ENCODE measurements at places on chromosomes 16 and 17.

DNA sequence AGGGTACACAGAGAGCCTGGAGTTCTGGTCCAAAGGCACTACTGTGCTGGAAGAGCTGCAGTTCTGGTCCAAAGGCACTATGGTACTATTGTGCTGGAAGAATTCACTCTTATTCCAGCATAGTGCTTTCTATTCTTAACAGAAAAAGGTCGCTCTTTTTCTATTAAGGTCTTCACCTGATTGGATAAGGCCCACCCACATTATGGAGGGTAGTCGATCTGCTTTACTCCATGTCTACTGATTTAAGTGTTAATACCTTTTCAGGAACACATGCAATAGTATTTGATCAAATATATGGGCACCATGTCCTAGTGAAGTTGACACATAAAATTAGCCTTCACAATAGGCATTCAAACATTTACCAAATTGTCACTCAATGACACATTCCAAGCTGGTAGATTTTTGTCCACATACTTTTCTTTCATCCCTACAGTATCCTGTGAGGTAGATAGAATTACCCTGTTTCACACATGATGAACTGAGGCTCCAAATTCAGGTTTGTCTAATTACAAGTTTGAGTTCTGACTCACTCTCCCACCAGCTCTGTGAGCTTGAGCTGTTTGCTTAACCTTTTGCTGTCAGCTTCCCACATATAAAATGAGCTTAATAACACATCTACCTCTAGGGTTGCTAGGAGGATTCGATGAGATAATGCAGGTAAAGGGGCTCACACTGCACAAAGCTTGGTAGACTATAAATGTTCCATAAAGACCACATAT, 129.9 kb downstream of the AIPL1 start:
- no peak for DNase-seq
- H3K27ac ChIP-seq: no peak overlapping the region
- H3K4me3 ChIP-seq: no peak overlapping the region
- H3K36me3 ChIP-seq: no peaks in the 10 kb centered on the region
- H3K27me3 ChIP-seq: no peaks in the 10 kb centered on the region
- H3K4me1 ChIP-seq: no peaks in the 10 kb centered on the region

GRCh38 chr17:69434164-69434579, 19.7 kb downstream of the MAP2K6 start:
- no peak overlapping the region for H3K4me3 ChIP-seq
- no peak overlapping the region for H3K27ac ChIP-seq
- DNase-seq: no peak
- H3K4me1 ChIP-seq: peaks cover 9% of the 10 kb centered on the region
- H3K36me3 ChIP-seq: no peaks in the 10 kb centered on the region
- H3K27me3 ChIP-seq: no peaks in the 10 kb centered on the region

GRCh38 chr17:40479754-40480480, 21.5 kb downstream of the TNS4 start:
- DNase-seq: no peak
- no peaks in the 10 kb centered on the region for H3K36me3 ChIP-seq
- H3K27ac ChIP-seq: no peak overlapping the region
- H3K27me3 ChIP-seq: no peaks in the 10 kb centered on the region
- no peak overlapping the region for H3K4me3 ChIP-seq
- H3K4me1 ChIP-seq: peaks cover 30% of the 10 kb centered on the region

GRCh38 chr16:75088934-75089333, 27.6 kb downstream of the LDHD start:
- peak overlapping the region; percentile 84 for H3K27ac ChIP-seq
- H3K4me3 ChIP-seq: no peak overlapping the region
- H3K4me1 ChIP-seq: peaks cover 49% of the 10 kb centered on the region
- no peaks in the 10 kb centered on the region for H3K27me3 ChIP-seq
- H3K36me3 ChIP-seq: peaks cover 5% of the 10 kb centered on the region
- DNase-seq: no peak

DNA sequence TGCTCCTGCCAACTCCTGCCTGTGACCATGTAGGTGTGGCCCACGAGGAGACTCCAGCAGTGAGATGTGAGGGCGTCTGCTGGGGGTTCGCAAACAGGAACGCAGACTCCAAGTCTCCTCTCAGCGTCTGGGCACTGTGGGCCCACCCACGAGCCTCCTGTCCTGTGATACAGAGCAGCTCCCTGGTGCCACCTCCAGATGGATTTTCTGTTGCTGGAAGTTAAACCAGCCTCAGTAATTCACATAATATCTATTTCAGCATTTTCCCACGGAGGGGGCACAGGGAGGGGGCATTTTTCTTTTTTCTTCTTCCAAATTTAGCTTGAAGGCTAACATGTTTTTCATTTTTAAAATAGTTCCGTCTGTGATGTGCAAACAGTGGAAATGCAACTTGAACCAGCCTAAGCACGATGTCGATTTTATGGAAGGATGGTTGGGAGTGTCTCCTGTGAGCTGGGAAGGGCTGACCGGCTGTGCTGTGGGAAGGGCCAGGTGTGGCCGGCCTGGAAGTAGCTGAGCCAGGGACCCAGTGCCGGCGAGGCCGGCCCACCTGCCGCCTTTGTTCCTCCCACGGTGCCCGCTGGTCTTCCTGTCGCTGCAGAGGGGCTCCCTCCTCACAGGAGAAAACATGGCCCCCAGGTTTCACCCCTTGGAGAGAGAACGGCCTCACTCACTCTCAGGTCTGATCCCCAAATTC, 3.9 kb upstream of the RAB40B start:
- H3K4me3 ChIP-seq: no peak overlapping the region
- no peaks in the 10 kb centered on the region for H3K36me3 ChIP-seq
- peaks cover 14% of the 10 kb centered on the region for H3K4me1 ChIP-seq
- DNase-seq: no peak
- H3K27ac ChIP-seq: no peak overlapping the region

DNA sequence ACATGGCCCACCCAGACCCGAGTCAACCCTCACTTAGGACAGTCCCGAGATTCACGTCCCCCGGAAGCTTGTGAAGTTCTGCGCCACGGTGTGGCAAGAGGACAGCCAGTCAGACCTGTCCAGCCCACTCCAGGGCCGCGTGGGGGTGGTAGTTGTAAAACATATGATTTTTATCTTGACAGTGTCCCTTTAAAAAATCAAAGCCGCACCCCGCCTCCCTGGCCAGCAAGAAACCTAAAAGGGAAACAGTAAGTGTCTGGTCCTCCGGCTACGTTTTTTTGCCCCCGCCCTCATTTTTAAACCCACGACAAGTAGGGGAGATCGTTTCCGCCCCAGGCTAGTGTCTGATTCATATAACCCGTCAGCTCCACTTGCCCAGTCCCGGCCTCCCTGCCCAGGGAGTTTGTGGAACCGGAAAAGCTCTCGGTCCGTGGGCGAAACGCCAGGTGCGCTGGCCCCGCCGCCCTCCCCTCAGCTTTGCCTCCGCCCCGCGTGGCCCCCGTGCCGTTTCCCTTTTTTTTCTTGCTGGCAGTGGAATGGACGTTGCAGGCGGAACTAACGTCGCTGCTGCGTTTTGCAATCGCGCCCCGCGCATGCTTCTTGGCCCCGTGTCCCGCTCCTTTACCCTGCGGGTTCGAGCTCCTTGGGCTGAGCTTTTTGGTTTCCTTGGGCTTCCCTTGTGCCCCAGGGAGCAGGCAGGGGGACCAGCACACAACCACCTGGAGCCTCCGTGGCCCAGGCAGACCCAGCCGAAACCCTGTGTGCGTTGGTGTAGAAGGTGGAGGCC, 13.3 kb upstream of the NUDT16L1 start:
- peak overlapping the region; percentile 32 for H3K4me3 ChIP-seq
- no peaks in the 10 kb centered on the region for H3K27me3 ChIP-seq
- H3K36me3 ChIP-seq: peaks cover 17% of the 10 kb centered on the region

- peaks cover 40% of the 10 kb centered on the region for H3K27me3 ChIP-seq
- no peak overlapping the region for H3K27ac ChIP-seq
- H3K36me3 ChIP-seq: no peaks in the 10 kb centered on the region
- H3K4me3 ChIP-seq: no peak overlapping the region
- H3K4me1 ChIP-seq: no peaks in the 10 kb centered on the region
Observed at GRCh38 chr16:27839419-27839818, 224.1 kb downstream of the GSG1L start.

Data from esophagus muscularis mucosa (tissue), 4 donors.